Activated naive CD4-positive, alpha-beta T cell treated with anti-CD3 and anti-CD28 coated beads for 36 hours (primary cell): ENCODE measurements at places on chromosomes 12 and 14.

- no peak for DNase-seq
These were observed 187.6 kb downstream of the RMST start for GRCh38 chr12:97650242-97650641.

- no peak for DNase-seq
These were observed 126.9 kb upstream of the RAP1B start for GRCh38 chr12:68483592-68484383.

- no peak for DNase-seq
These were observed 14.6 kb upstream of the GALNT6 start for GRCh38 chr12:51405801-51406207.

GRCh38 chr12:92785563-92785950, 82.8 kb downstream of the PLEKHG7 start:
- DNase-seq: no peak

DNA sequence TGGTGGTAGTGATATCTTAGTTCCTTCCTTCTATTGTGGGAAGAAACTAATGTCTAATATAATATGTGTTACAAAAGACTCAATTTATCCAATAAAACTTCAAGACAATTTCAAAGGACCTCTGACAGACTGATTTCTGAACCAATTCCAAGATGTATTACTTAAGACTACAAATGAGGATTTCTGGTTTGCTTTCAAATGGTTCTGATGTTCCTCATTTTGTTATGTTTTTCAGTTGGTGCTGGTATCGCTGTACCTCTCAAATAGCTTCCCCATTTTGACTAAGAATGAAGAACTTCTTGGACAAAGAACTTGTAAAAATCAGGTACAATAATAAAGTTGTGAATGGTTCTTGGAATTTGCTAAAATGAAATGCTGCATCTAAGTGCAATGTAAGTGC, 19.4 kb upstream of the MBIP start:
- DNase-seq: no peak

GRCh38 chr14:95322651-95323050, 2.9 kb upstream of the CLMN start:
- DNase-seq: no peak

DNA sequence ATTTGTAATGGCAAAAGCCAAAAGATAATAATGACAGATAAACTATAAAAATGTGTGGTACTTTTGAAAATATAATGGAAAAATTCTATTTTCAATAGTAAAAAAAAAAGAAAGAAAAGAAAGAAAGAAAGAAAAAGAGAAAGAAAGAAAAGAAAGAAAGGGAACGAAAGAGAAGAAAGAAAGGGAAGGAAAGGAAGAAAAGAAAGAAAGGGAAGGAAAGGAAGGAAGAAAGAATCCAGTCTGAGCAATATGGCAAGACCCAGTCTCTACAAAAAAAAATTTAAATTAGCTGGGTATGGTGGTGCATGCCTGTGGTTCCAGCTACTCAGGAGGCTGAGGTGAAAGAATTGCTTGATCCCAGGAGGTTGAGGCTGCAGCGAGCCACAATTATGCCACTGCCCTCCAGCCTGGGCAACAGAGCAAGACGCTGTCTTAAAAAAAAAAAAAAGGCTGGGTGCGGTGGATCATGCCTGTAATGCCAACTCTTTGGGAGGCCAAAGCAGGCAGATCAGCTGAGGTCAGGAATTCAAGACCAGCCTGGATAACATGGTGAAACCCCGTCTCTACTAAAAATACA, 38.4 kb downstream of the EAPP start:
- DNase-seq: no peak

DNA sequence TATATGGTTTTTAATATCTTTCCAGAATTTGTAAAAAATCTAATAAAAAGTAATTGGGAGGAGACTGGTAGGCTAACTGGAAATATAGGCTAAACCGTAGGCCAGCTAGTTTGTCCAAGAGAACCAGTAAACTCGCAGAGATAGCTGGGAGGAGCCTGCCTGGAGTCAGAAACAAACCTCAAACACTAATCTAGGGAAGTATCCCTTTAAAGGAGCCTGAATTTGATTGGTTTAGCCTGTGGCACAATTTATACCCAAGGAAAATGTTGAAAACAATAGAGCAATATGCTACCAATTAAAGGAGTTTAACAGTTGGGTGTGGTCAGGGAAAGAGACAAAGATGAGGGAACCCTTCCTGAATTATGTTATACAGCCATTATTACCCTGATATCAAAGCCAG, 109.6 kb downstream of the EML5 start:
- no peak for DNase-seq

GRCh38 chr12:131223791-131224225, 270.1 kb downstream of the ADGRD1 start:
- DNase-seq: no peak
